Stimulated activated CD4-positive, alpha-beta T cell treated with anti-CD3 and anti-CD28 coated beads, TNF-alpha, amount 100 ng/mL, for 1 hour (primary cell): ENCODE measurements at places on chromosomes 2 and 18.

DNA sequence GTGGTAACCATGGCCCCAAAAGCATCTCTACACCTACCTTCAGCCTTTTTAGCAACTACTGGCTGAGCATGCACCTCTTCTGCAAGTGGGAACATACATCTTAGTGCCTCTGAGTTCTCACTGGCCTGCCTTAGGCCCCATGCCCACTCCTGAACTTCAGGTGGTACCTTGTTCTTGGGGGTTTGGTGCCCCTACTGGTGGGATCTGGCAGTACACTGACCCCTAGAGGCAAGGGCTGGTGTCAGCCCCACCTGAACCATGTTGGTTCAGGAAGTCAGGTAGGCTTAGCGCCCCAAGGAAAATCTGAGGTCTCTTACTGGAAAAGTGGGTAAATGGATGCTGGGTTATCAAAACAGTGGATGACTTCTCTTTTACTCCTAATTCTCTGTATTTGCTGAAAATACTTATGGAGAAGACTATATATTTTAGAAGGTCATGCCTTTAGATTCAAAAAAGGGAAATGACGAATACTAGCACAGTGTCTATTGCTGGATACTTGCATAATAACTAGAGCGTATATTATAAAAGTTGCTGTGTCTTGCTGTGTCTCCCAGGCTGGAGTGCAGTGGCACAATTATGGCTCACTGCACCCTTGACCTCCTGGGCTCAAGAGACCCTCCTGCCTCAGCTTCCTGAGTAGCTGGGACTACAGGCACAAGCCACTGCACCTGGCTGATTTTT is 84.6 kb downstream of the RAB31 start:
- peak; percentile 5 for DNase-seq

- DNase-seq: no peak
Observed at GRCh38 chr2:146258071-146258470, 1586.8 kb upstream of the ACVR2A start.

DNA sequence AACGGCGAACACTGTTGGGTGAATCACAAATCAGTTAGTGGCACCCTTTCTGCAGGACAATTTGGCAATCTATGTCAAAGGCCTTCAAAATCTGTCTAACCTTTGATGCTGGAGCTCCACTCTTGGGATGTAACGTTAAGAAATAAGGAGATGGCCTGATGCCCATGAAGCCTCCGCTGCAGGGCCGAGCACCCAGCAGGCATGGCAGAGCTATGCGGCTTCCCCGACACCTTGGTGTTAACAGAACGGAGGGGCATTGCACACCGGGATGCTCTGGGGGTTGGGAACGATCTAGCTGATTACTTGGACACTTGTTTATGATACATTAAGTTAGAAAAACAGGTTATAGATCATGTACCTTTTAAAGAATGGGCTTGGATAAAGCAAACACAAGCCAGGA is 265.3 kb downstream of the HDAC4 start:
- no peak for DNase-seq

DNA sequence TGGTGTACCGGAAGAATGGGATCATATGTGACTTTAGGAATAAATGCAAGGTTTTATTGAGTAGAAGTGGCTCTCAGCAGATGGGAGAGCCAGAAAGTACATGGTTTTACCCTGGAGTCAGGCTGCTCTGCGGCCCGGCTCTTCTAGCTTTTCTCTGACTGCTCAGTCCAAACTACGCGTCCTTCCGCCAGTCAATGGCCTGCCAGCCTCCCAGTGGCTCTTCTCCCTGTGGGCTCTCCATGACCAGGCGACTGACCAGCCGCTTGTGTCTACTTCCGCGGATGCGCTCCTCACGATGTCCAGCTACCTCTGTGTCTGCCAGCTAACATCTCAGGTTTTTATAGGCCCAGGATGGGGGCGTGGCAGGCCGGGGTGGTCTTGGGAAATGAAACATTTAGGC is 220.4 kb downstream of the VAPA start:
- DNase-seq: no peak

GRCh38 chr2:67604360-67604759 is 207.2 kb downstream of the ETAA1 start:
- DNase-seq: no peak

GRCh38 chr2:25177211-25177611 is 8.8 kb upstream of the POMC start:
- DNase-seq: no peak
